ENCODE measurements at places on chromosomes 12 and 14. TPM values are rescaled to one million over a fixed set of nuclear protein-coding genes. Genes with fewer than 3 reads are reported as not detected.

DNA sequence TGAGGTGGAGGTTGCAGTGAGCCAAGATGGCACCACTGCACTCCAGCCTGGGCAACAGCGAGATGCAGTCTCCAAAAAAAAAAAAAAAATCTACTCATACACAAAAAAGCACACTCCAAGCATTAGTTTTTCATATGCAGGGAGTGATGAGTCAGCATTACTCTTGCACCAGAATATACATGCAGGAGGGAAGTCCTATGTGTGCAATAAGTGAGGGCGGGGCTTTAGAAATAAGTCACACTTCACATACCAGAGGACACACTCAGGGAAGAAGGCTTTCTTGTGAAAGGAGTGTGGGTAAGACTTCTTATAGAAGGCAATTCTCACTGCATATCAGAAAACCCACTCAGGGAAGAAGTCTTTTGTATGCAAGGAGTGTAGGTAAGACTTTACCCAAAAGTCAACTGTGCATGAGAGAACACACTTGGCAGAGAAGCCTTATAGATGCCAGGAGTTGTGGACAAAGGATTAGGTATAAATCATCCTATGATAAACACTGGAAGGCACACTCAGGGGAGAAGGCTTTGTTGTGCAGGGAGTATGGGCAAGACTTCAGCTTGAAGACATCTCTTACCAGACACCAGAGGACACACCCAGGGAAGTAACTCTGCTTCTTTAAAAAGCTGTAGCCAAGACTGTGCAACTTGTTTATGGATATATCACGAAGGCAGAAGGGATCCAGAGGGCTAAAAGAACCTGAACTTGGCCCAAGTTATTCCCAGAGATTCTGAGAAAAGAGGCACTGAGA is 50.5 kb downstream of the ATF7 start:
- no peak overlapping the region for H3K4me3 ChIP-seq
- peaks cover 25% of the 10 kb centered on the region for H3K4me1 ChIP-seq

E2F7 gene
- total RNA-seq, result 1.5 TPM

- H3K36me3 ChIP-seq, result no peaks in the 10 kb centered on the region
- H3K4me1 ChIP-seq, result no peaks in the 10 kb centered on the region
- DNase-seq, result no peak
Observed at GRCh38 chr12:61538951-61539350, 721.3 kb upstream of the USP15 start.

- H3K27me3 ChIP-seq, result no peaks in the 10 kb centered on the region
- no peak overlapping the region for H3K4me3 ChIP-seq
- no peaks in the 10 kb centered on the region for H3K4me1 ChIP-seq
- H3K36me3 ChIP-seq, result no peaks in the 10 kb centered on the region
- no peak overlapping the region for H3K27ac ChIP-seq
- no peak for DNase-seq
Observed at GRCh38 chr12:28710882-28711281, 438.2 kb upstream of the FAR2 start.

DNA sequence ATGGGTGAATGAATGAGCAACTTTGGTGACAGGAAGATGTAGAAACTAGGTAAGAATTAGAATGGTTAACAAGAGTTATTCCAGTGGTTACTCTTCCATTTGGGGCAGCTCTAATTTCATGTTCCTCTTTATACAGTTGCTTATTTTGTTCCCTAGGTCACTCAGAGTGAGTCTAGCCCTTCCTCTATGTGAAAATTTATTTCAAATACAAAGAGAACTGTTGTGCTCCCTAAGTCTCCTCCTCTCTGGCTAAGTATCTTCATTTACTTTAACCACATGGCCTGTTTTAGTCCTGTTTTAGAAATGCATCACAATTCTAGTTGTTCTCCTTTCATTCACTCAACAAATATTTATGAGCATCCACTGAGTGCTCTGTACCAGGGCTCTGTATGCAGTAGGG is 51.1 kb upstream of the HIF1A start:
- no peaks in the 10 kb centered on the region for H3K36me3 ChIP-seq
- H3K4me3 ChIP-seq, result no peak overlapping the region
- peaks cover 68% of the 10 kb centered on the region for H3K4me1 ChIP-seq
- DNase-seq, result no peak
- H3K27ac ChIP-seq, result no peak overlapping the region

- no peak for DNase-seq
- no peak overlapping the region for H3K4me3 ChIP-seq
- H3K36me3 ChIP-seq, result peaks cover 8% of the 10 kb centered on the region
- no peaks in the 10 kb centered on the region for H3K4me1 ChIP-seq
Observed at GRCh38 chr12:45762185-45763110, 32.9 kb downstream of the ARID2 start.

TAS2R9 gene
- not detected for total RNA-seq

RND1 gene
- total RNA-seq, result 6.1 TPM

GPD1 gene
- total RNA-seq, result not detected

DNAL1 gene
- 6.4 TPM for total RNA-seq

DNA sequence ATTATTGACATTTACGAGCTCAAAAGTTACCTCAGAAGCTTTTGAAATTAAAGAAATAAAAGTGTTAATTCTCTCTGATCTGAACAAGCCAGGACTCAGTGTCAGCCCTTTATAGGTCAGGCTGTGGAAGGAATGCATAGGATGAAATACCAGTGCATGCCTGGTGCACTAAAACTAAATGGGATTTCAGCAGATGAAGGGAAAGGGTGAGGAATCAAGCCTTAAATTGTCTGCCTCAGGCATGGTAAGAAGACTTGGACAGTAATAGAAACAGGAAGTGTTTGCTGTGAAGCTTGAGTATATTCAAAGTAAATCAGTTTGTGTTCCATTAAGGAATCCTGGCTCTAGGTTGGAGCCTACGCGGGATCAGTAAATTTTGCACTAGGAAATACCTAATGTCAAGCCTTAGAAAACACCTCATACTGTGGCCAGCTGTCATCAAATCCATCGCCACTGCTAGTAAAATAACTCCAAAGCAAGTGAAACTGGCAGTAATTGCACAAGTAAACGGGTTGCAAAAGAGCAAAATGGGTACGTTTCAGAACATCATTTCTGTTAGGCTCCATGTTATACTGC is 76.3 kb downstream of the PDE3A start:
- no peak overlapping the region for H3K4me3 ChIP-seq
- no peak overlapping the region for H3K27ac ChIP-seq
- no peak for DNase-seq
- H3K27me3 ChIP-seq, result no peaks in the 10 kb centered on the region

- H3K36me3 ChIP-seq, result no peaks in the 10 kb centered on the region
- H3K27ac ChIP-seq, result no peak overlapping the region
- DNase-seq, result no peak
- H3K4me3 ChIP-seq, result no peak overlapping the region
- H3K27me3 ChIP-seq, result no peaks in the 10 kb centered on the region
Observed at GRCh38 chr14:78469947-78470346, 299.8 kb downstream of the NRXN3 start.

- no peak for DNase-seq
- no peaks in the 10 kb centered on the region for H3K27me3 ChIP-seq
- H3K4me1 ChIP-seq, result no peaks in the 10 kb centered on the region
- no peak overlapping the region for H3K27ac ChIP-seq
- H3K36me3 ChIP-seq, result no peaks in the 10 kb centered on the region
Observed at GRCh38 chr12:126343321-126343720, 1278.1 kb downstream of the AACS start.

DNA sequence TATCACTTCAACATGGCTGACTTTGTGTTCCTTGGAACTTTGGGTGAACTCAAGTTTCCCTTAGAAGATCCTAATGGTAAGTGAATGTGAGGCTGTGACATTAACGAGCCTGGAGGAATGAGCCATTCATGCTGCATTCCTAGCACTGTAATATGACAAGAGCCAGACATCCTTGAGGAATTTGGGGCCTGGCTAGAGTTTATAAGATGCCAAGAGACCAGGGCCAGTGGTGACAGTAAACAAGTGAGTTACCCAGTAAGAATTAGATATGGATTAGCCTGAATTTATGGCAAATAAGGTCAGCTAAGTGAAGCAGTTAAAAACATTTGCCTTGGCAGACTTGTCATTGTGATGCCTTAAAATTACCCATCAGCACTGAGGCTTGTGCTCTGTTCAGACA is 232.4 kb downstream of the AKAP6 start:
- peak overlapping the region; percentile 2 for H3K27ac ChIP-seq
- H3K36me3 ChIP-seq, result no peaks in the 10 kb centered on the region
- H3K4me1 ChIP-seq, result peaks cover 20% of the 10 kb centered on the region
- H3K4me3 ChIP-seq, result no peak overlapping the region

CD69 gene
- 3.6 TPM for total RNA-seq

DNA sequence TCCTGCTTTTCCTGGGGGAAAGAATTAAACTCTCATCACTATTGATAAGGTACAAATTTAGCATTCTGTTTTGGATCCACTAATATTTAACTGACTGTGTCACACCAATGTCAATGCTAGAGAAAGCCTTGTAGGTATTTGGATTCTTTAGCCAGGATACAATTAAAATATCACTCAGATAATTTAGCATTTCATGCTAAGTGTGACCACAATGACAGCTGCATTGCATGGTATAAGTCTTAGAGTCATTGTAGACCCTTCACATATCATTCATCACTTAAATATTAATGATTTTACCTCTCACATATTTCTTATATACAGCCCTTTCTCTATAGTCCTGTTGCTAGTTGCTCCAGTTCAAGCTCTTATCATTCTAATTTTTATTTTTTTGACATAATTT is 85.3 kb upstream of the ATP2B1 start:
- no peaks in the 10 kb centered on the region for H3K36me3 ChIP-seq
- no peak for DNase-seq
- no peak overlapping the region for H3K27ac ChIP-seq
- no peak overlapping the region for H3K4me3 ChIP-seq

ABCD2 gene
- 0.12 TPM for total RNA-seq

RPGRIP1 gene
- not detected for total RNA-seq

GRCh38 chr14:105862581-105863239 is 336.3 kb downstream of the TMEM121 start:
- DNase-seq, result no peak
- H3K4me1 ChIP-seq, result no peaks in the 10 kb centered on the region
- H3K27ac ChIP-seq, result no peak overlapping the region
- no peak overlapping the region for H3K4me3 ChIP-seq

DNA sequence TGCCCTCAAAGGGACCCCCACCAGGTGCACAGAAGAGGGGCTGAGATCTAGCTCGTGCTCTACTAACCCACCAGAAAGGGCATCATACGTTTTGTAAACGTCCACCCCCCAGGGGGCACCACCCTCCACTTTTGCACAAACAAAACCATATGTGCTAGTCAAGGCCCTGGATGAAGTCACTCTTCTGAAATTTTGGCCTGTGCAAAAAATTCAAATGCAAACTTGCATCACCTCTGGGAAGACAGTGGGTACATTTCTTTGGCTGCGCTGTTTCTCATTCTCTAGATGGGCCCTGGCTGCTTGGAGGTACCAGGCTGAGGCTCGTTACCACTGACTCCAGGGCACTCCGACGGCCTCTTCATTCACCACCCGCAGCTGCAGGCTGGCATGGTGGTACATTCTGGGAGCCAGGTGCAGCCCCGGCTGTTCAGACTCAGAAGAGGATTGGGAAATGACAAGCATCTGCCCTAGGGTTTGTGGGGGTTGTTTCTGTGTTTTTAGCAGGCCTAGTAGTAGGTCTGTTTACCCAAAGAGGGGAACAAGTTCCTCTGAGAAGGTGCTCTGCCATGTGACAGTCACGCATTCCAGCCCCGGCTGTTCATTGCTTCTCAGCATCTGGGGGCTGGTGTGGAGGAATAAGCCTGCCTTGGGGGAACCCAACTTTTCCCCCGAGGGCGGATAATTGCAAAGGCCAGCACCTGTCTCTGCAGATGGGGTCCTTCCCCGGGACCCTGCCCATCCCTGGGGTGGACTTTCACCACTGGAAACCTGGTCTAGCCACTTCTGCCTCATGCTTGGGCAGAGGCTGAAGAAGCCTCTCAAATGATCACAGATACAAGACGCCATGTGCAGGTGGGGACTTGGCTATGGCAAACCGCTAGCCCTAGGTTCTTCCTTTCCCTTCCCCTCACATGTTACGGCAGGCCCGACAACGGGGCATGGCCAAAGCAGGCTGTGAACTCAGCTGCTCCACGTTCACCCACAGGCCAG is 147.6 kb downstream of the DPF3 start:
- H3K4me1 ChIP-seq, result no peaks in the 10 kb centered on the region
- no peak overlapping the region for H3K27ac ChIP-seq
- H3K4me3 ChIP-seq, result no peak overlapping the region
- H3K27me3 ChIP-seq, result no peaks in the 10 kb centered on the region
- DNase-seq, result no peak

GRCh38 chr12:44584625-44585024 is 291.5 kb downstream of the NELL2 start:
- H3K4me1 ChIP-seq, result no peaks in the 10 kb centered on the region
- DNase-seq, result no peak
- no peak overlapping the region for H3K4me3 ChIP-seq

DNA sequence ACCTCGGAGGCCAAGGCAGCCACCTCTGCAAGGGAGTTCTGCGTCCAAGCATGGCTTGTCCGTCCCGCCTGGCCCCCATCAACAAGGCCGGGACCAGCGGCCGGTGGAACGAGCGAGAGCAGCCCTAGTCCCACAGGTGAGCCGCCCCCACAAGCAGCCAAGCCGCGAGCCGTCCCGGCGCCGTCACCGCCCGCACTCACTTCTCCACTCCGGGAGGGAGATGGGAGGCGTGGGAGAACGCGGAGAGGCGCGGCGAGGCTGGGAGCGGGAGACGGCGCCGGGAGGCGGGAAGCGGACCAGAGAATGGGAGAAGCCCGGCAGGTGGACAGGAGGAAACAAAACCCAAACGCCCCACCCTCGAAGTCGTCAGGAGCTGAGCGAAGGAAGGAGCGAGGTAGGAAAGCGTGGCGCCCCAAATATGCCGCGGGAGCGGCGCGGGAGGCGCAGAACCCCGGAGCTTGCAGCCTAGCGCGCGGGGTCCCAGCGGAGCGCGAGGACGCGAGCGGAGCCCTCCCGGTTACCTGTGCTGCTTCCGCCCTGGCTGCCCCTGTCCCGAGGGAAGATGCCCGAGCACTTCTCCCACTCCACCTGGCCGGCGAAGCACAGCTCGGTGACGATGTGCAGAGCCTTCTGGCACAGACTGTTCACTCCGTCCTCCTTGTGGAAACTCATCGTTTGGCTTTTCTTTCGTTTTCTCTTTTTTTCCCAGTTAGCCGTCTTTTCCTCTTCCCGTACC is 600 bp downstream of the SYT10 start:
- no peak for DNase-seq
- H3K36me3 ChIP-seq, result no peaks in the 10 kb centered on the region
- peaks cover 21% of the 10 kb centered on the region for H3K4me1 ChIP-seq
- peak overlapping the region; percentile 66 for H3K4me3 ChIP-seq
- H3K27me3 ChIP-seq, result no peaks in the 10 kb centered on the region

- peaks cover 73% of the 10 kb centered on the region for H3K4me1 ChIP-seq
- no peak for DNase-seq
- H3K4me3 ChIP-seq, result no peak overlapping the region
- H3K27ac ChIP-seq, result no peak overlapping the region
Observed at GRCh38 chr12:124491856-124492420, 75.5 kb downstream of the NCOR2 start.

KRT82 gene
- total RNA-seq, result not detected

RAD9B gene
- total RNA-seq, result 0.76 TPM

- no peak overlapping the region for H3K4me3 ChIP-seq
- no peak for DNase-seq
- H3K27ac ChIP-seq, result no peak overlapping the region
Observed at GRCh38 chr14:94009767-94010166, 12.7 kb downstream of the CCDC197 start.
